Activated CD8-positive, alpha-beta memory T cell treated with anti-CD3 and anti-CD28 coated beads for 36 hours (primary cell): ENCODE measurements at places on chromosomes 11 and 22. TPM values are rescaled to one million over a fixed set of nuclear protein-coding genes. Genes with fewer than 3 reads are reported as not detected.

The PATE4 gene
- not detected for total RNA-seq

The DEUP1 gene
- not detected for total RNA-seq

The USP2 gene
- total RNA-seq: 1.1 TPM

The MEI1 gene
- 24.0 TPM for total RNA-seq

The SLC22A25 gene
- not detected for total RNA-seq

The BAIAP2L2 gene
- 0.29 TPM for total RNA-seq

The SLC17A6 gene
- not detected for total RNA-seq

The DDTL gene
- total RNA-seq: not detected

The MS4A6E gene
- not detected for total RNA-seq

The MMP13 gene
- not detected for total RNA-seq

The MYOD1 gene
- not detected for total RNA-seq

The SYTL2 gene
- total RNA-seq: 9.3 TPM

The TBX1 gene
- not detected for total RNA-seq

The SMCO4 gene
- total RNA-seq: 13.8 TPM

The IL18 gene
- total RNA-seq: not detected

The SIPA1 gene
- total RNA-seq: 141 TPM

The OR52I2 gene
- not detected for total RNA-seq

The EHF gene
- not detected for total RNA-seq

The HBB gene
- total RNA-seq: not detected

The RAB3IL1 gene
- not detected for total RNA-seq

The OPCML gene
- total RNA-seq: not detected

The AIFM3 gene
- total RNA-seq: not detected

The KCNJ1 gene
- not detected for total RNA-seq

The C22orf42 gene
- not detected for total RNA-seq

The OR52A1 gene
- total RNA-seq: not detected

The OR52B2 gene
- total RNA-seq: not detected

The SERPING1 gene
- total RNA-seq: not detected

The CD3G gene
- total RNA-seq: 146 TPM

The OR5B21 gene
- total RNA-seq: 0.40 TPM

The NPAS4 gene
- not detected for total RNA-seq

The TSPAN18 gene
- 1.1 TPM for total RNA-seq

The APLP2 gene
- total RNA-seq: 49.7 TPM

The C11orf86 gene
- not detected for total RNA-seq

The B3GAT3 gene
- 72.5 TPM for total RNA-seq

The FGF3 gene
- not detected for total RNA-seq

The CALCA gene
- not detected for total RNA-seq

The RTN4RL2 gene
- 0.23 TPM for total RNA-seq

The LSP1 gene
- total RNA-seq: 254 TPM

The TMEM123 gene
- 211 TPM for total RNA-seq

The HTR3B gene
- total RNA-seq: not detected

The ARVCF gene
- 0.70 TPM for total RNA-seq

The CSF2RB gene
- 0.04 TPM for total RNA-seq

The MAPK8IP2 gene
- 0.08 TPM for total RNA-seq

The PPP2R1B gene
- 60.7 TPM for total RNA-seq

The ALDH3B1 gene
- total RNA-seq: not detected

The CYP2D6 gene
- total RNA-seq: 1.2 TPM

The LGR4 gene
- 0.04 TPM for total RNA-seq

The GGT5 gene
- not detected for total RNA-seq

The DYNC2H1 gene
- total RNA-seq: 3.2 TPM

The MN1 gene
- 0.04 TPM for total RNA-seq

The PRR5 gene
- 22.5 TPM for total RNA-seq

The KCNJ4 gene
- not detected for total RNA-seq

The MOGAT2 gene
- not detected for total RNA-seq

The OR8D4 gene
- not detected for total RNA-seq

The UBASH3B gene
- total RNA-seq: 62.7 TPM

The MYRF gene
- total RNA-seq: 1.0 TPM

The DRICH1 gene
- total RNA-seq: 0.19 TPM

The NLRP10 gene
- total RNA-seq: not detected
